CD4-positive, alpha-beta T cell treated with Interleukin-15 for 1 hour (primary cell): ENCODE measurements at places on chromosomes 2 and 18.

DNA sequence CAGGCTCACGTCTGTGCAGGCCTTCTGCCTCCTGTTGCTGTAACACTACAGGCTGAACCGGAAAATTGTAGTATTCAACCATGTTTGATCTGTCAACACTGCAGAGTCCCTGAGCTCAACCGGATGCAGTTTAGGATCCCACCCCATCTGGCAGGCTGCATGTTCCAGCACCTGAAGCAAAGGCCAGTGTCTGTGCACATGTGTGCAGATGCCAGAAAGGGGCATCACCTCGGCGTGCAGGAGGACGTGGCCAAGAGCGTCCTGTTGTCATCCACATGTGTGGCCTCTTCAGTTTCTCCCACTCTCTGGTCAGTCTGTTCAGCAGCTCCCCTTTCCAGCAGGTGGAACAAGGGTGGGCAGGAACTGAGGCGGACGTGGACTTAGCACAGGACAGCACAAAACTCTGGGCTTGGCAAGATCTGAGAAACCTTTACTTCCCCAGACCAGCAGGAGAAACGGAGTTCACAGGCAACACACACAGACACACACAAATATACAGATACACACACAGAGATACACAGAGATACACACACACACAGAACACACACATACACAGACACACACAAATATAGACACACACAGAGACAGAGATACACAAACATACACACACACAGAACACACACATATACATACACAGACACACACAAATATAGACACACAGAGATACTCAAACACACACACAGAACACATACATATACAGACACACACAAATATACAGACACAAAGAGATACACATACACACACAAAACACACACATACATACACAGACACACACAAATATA, 111.3 kb downstream of the NDUFA10 start:
- DNase-seq = no peak

- DNase-seq = no peak
Observed at GRCh38 chr18:57947117-57947516, 96.9 kb upstream of the NEDD4L start.

DNA sequence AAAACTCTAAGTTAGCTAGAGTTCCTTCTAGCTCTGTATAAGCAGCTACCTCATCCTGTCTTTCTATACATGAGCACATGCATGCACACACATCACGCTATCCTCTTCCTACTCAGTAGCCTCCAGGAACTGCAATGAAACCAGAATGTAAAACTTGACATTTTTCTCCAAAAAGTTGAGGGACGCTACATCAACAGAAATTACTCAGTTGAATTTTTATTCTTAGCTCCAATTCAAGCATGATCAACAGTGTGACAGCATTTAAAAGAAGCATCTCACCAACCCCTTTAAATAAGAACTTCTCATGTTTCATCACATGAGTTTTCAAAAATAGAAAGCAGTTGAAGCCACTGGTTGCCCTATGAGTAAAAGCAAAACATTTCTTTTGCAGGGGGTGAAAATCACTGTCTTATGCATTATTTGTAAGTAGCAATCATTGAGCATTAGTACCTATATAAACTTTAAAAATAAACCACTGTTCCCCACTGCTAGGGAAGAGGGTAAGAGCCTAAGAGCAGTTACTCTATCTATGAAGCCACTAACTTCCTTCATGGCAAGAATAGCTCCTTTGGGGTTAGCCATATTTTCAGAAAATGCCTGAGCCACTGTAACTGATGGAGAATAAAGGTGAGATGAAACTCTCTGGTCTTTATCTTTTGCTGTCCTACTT, 77.9 kb upstream of the ARL5A start:
- DNase-seq = no peak

- DNase-seq = no peak
Observed at GRCh38 chr2:21438949-21439348, 315.2 kb downstream of the TDRD15 start.

DNA sequence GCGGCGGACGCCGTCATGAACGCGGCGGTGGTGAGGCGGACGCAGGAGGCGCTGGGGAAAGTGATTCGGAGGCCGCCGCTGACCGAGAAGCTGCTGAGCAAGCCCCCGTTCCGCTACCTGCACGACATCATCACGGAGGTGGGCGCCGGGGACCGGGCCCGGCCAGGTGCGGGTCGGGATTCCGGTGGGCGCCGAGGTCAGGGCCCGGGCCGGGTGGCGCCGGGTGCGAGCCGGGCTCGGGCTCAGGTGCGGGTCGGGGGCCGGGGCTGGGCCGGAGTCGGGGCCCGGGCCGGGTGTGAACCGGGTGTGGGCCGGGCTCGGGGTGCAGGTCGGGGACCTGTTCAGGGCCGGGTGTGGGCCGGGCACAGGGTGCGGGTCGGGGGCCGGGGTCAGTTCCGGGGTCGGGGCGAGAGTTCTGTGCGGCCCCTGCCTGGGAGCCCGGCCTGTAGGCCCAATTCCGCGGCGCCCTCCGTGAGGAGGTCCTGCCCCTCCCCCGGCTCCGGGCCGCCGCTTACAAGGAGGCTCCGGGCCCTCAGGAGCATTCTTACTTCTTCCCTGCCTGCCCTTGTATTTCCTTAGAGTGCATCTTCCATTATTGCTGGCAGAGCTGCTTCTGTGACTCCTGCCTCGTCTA, 447 bp downstream of the TRAF3IP1 start:
- no peak for DNase-seq
